ENCODE measurements at places on chromosomes 4 and X.

DNA sequence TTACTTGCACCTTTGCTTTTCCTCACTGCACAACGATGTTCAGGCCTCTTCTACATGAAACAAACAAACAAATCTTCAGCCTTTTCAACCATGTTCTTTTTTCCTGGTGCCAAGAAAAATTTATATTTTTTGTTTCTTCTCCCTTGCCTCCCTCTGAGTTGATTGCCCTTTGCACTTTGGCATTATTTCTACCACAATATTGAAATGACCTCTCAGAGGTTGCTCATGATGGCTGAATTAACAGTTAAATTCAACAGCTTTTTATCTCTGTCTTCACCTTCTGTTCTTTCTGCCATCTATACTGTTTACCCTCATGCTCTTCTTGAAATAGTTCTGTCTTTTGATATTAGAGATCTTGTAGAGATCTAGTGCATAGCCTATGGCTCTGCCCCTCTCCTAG lies 308.9 kb downstream of the ARHGAP24 start:
- no peak for DNase-seq

- DNase-seq = no peak
Measured at GRCh38 chr4:61446941-61447340, 246.8 kb downstream of the ADGRL3 start.

DNA sequence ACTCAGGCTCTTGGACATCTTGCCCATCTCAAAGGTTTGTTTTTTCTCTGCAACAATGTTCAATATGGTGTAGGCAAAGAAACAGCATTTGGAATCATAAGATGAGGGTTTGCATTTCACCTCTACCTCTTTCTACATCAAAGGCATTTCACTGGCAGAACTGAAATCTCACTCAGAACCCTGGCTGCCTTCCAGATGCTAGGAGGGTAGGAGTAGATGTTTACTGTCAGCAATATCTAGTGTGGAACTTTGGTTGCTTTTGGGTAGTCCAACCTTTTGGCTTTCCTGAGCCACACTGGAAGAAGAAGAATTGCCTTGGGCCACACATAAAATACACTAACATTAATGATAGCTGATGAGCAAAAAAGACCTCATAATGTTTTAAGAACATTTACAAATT lies 297.0 kb upstream of the KLF3 start:
- no peak for DNase-seq

GRCh38 chr4:127364397-127364796 lies 268.4 kb upstream of the INTU start:
- no peak for DNase-seq

DNA sequence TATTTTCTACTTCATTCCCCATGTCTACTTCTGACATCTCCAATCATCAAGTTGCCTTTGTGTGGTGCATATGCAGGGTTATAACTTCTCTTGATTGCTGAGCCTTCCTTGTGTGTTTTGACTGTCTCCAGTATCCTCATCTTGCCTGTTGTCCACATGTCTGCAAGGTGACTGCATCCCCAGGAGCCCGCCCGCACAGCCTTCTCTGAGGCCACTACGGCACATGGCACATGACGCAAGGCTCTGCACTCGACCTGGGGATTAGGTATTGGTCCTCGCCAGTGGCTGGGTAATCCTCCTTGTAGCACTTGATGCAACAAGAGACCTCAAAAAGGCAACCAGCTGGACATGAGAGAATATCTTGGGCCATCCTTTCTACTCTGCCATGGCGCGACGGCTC lies 122.6 kb downstream of the SORBS2 start:
- no peak for DNase-seq

DNA sequence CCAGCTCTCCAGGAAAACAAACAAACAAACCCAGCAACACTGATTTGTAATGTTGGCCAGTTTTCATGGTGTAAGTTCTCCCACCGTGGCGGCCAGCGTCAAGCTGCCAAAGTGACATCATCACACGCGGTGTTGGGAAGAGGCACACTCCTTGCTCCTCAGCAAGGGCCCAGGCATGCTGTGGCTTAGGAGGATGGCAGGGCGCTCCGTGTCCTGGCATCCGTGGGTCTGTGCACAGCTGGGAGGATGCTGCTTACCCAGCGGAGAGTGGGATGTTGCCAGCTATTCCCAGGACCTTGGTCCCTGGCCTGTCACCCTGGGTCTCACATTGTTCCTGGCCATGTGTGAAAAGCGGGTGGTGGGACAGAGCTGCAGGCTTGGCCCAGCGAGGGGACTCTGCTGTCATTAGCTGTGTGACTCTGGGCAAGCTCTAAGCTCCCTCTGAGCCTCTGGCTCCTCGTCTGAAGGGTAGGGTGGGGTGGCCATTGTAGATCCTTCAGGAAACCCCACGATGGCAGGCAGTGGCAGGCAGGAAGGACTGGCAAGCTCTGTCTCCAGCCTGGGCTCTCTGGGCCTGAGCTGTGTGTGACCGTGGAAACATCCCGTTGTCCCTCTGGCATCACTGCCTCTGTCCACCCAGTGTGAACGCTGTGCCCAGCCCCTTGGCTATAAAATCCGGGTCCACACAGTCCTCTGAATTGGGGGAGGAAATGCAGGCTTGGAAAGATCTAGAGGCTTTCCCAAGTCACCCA lies 10.8 kb downstream of the PSAPL1 start:
- no peak for DNase-seq

GRCh38 chr4:156959298-156959702 lies 12.3 kb downstream of the PDGFC start:
- DNase-seq = no peak

GRCh38 chrX:105269386-105269785 lies 48.9 kb upstream of the TEX13A start:
- no peak for DNase-seq

DNA sequence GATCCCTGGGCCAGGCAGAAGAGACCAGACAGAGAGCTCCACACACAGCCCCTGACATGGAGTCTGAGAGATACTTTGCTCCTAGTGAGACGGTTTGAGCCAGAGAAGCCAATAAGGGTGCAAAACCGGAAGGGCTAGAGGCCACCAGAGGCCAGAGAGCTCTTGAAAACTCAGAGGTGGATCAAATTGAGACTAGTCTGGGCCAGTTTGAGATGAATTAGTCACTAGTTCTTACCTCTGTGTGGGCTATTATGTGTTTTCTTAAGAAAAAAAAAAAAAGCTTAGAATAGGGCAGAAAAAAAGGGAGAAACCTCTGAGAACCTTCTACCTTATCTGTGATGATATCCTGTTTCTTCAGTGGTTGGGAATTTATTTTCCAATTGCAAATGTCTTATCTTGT lies 110.4 kb upstream of the EDNRA start:
- DNase-seq = no peak

DNA sequence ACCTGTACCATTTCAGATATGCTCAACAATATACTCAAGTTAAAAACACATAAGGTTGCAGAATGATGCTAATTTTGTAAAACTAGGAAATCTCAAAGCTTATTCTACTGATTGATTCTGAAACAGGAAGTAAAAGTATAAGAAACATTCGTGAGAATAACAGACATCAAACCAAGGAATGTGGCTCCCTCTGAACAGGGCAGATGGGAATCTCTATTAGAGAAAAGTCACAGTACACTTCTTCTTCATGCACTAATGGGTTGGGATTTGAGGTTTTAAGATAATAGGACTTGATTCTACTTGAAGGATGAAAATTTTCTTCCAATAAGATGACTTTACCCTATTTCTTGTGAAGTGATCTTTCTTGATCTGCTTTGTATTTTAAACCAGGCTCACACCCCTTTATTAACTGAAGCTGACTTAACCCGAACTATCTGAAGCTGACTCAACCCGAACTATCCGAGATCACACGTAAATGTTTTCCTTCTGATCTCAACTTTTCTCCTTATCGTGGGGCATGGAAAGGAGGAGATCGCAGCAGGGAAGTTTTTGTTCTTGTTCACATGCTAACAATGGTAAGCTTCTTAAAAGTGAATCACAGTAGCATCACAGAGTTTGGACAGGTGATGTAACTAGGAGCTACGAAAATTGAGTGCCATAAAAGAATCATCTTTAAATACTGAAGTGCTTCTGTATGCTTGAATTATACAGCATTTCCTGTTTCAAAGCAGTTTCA lies 363.1 kb upstream of the ZFP42 start:
- no peak for DNase-seq

DNA sequence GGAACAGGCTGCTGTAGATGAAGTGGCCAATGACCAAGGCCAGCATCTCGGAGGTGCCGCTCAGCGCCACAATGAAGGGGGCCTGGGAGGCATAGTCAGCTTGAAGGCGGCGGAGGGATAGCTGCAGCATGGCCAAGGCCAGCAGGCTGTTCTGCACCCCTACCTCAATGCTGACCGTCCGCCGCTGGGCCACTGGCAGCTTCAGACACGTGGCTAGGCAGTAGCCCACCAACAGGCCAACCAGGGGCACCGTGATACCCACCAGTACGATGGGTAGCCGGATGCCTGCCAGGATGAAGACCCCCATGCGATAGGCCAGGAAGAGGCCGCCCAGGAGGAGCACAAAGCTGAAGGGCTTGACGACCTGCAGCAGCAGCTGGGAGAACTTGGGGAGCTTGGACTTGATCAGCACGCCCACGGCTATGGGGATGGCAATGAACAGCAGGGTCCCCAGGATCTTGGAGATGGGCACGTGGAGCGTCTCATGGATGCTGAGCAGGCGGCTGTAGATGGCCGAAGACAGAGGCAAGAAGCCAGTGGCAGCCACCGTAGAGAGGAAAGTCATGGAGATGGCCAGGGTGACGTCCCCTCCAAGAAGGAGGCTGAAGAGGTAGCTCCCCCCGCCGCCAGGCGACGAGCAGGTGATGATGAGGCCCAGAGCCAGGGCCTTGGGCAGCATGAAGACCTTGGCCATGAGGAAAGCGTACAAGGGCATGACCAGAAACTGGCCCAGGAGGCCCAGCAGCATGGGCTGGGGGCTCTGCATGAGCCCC lies 1.3 kb upstream of the UBL4A start:
- no peak for DNase-seq

GRCh38 chr4:73718375-73719373 lies 21.7 kb upstream of the CXCL8 start:
- DNase-seq = no peak

DNA sequence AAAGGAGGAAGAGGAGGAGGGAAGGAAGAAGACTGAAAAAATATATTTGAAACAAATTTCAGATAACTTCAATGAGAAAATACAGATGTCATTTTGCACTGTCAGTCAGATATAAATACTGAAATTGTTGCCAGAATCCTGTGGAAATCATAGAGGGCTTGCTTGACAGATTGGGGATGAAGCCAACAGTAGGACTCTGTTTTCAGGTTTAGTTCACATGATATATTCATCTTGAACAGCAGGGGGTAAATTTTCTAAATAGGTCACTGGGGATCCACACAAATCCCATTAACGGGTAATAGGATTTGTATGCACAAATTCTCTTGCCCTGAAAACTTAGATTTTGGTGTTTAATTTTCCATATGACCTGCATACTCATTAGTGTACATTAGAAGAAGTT lies 103.3 kb upstream of the PCDH18 start:
- DNase-seq = no peak

GRCh38 chr4:184427687-184428086 lies 46.7 kb downstream of the IRF2 start:
- no peak for DNase-seq

DNA sequence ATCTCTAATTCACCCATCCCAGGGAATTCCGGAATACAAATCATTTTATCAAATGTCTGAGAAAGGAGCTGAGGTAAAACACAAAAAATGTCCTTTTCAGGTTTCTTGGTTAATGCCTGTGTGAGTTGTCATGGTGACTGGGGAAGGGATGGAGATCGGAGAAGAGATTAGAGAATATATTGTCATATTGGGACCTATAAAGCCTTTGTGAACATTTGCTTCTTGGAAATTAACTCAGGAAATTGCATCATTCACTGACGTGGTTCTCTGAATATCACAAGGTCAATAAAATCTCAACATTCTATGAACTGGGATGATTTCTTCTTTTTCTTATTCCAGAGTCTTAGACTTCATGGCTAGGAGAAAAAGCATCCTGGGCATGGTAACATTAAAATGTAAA lies 174.8 kb upstream of the GLRA2 start:
- DNase-seq = no peak

- DNase-seq = no peak
Measured at GRCh38 chr4:173485164-173485563, 44.9 kb downstream of the HAND2 start.

GRCh38 chrX:70664726-70665125 lies 220.1 kb downstream of the DLG3 start:
- DNase-seq = no peak

DNA sequence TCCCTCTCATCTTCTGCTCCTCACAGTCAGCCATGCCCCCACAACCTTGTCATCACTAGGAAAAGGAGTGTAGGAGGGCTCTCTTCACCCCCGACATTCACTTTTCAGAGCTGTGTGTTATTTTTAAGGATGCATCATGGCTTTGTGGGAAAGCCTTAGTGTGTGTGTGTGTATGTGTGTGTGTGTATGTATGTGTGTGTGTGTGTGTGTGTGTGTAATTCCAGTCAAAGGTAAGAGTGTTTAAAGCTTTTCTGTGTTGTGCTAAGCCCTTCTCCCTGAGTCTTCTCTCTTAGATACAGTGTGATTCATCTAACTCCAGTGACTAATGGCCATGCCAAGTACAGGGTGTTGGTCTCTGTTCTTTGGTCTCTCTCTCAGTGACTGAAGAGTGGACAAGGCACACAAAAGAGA lies 76.6 kb downstream of the CHIC2 start:
- no peak for DNase-seq

DNA sequence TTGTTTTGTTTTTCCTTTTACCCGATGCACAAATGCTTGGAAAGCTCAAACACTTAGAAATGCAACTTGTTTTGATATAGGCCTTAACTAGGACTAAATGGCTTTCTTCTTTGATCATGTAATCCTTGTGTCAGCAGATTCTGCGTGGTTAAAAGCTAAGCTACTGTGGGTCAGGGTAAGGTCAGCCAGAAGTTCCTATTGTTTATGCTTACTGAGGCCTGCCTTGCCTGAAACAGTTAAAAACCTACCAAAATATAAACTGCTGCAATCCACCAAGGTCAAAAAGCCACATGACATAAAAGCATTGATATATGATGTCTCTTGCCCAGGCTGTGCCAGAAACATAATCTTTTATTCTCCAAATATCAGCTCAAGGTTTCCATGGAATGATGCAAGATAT lies 223.4 kb downstream of the FAM47B start:
- DNase-seq = no peak

- DNase-seq = peak; percentile 27
Measured at GRCh38 chrX:110450050-110450449, 91.4 kb downstream of the RTL9 start.

GRCh38 chrX:136200466-136200865 lies 50.7 kb downstream of the MAP7D3 start:
- DNase-seq = no peak

- no peak for DNase-seq
Measured at GRCh38 chrX:44456685-44457084, 86.0 kb downstream of the FUNDC1 start.

Data from CD4-positive, alpha-beta T cell treated with Interferon gamma for 1 hour (primary cell).